ENCODE measurements at places on chromosomes 6 and 20. TPM values are rescaled to one million over a fixed set of nuclear protein-coding genes. Genes with fewer than 3 reads are reported as not detected.

The ZC3H12D gene
- not detected for total RNA-seq

The LINC00237 gene
- not detected for total RNA-seq

The EYS gene
- total RNA-seq, result under 0.01 TPM

The BCAS4 gene
- total RNA-seq, result 47.5 TPM

The TCF21 gene
- 6.6 TPM for total RNA-seq

The PLCB4 gene
- 28.3 TPM for total RNA-seq
